ENCODE measurements at places on chromosomes 2 and 18.

DNA sequence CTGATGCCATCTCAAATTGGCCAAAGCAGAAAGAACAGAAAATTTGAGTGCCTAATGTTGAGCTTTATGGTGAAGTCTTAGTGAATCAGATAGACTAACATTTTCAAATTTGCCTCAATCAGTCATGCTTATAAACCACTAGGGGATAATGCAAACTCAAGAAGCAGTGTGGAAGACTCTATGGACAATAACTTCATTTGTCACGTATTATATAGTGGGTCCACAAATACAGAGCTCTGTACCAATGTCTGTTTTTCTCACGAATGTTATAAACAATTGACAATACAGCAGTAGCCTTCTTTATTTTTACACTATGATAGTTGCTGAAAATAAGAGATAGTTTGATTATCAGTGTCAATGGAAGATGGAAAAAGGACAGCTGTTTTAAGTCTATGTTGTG lies 190.8 kb upstream of the SLC8A1 start:
- no peak for DNase-seq

DNA sequence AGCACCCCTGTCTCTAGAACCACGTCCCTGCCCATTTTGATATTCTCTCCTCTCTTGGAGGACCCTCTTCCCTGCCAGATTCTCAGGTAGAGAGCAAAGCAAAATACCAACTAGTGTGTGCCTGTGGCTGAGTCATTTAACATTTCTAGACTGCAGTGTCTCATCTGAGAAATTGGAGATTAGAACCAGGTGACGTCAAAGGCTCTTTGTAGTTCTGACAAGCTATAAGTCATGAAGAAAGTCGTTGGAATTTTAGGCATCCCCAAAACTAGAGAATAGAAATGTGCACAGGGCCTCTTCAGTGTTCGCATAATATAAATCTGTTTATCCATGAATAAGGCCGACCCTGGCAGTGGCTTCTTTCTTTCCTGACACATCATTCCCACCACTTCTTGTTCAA lies 74.4 kb upstream of the TANC1 start:
- no peak for DNase-seq

GRCh38 chr18:30987467-30988241 lies 54.9 kb downstream of the DSC3 start:
- no peak for DNase-seq

DNA sequence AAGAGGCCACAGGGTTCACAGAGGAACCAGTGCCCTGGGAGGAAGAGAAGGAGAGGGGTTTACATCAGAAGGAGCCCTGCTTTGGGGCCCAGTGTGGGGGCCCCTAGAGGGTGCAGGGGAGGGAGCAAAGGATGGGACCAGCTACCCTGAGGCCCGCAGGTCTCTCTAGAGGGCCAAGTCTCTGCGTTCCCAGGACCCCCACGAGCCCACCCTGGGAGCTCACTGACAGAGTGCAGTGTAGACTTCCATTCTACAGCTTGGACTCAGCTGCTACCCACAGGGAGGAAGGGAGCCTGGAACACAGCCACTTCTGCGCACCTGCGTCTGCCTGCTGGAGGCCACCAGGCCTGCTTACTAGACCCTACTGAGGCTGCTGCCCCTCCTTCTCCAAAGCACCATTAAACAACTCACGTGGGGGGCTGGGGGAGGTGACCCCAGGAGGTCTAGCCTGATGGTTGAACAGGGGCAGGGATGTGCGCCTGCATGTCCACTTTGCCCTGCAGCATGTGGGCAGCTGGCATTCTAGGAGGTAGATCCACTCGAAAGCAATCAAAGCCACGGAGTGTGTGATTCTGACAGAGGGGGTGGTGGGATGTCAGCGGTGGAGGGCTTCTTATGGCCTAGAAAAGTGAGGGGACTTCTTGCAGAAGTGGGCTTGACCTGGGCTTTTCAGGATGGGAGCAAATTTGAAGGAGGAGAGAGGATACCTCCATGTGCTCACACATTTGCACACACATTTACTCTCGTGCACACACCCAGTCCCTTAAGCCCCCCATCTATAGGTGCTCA lies 90.2 kb downstream of the ZFP36L2 start:
- no peak for DNase-seq

GRCh38 chr18:572091-572830 lies 7.9 kb upstream of the CETN1 start:
- no peak for DNase-seq

GRCh38 chr2:238497610-238498005 lies 70.9 kb downstream of the ASB1 start:
- DNase-seq: no peak
